ENCODE measurements at places on chromosomes 3 and 15. TPM values are rescaled to one million over a fixed set of nuclear protein-coding genes. Genes with fewer than 3 reads are reported as not detected.

DNA sequence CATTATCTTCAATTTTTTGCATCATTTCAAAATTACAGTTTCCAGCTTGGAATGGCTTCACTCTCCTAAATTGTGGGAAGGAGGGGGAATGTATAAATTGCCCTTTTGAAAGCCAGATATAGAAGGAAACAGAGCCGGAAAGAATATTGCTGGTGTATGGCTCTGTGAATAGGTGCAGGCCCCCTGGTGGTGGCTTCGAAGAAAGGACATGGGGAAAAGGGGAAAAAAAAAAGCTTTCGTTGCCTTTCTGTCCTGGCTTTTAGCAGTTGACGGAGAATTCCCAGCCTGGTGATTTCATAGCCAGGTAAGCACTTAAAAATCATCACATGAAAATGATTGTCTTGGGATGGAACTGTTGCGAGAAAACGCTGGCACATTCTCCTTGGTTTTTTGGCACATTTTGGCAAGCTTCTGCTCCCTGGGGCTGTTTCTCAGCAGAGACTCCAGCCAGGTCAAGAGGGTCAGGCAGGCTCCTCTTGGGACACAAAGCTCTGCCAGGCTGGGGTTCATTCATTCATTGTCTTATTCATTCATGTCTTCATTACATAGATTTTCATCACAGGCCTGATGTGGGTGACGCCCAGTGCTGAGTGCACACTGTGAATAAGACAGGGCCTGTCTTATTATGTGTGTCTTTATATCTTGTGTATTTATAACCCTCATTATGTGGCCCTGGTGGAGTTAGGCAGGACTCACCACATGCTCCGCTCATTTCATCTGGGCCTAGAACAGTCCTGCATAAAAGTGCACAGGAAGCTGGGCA is 300.0 kb upstream of the TPM1 start:
- DNase-seq: peak; percentile 80

The WDR72 gene
- 0.13 TPM for total RNA-seq

GRCh38 chr3:156293566-156293965 is 173.2 kb downstream of the KCNAB1 start:
- no peak for DNase-seq

DNA sequence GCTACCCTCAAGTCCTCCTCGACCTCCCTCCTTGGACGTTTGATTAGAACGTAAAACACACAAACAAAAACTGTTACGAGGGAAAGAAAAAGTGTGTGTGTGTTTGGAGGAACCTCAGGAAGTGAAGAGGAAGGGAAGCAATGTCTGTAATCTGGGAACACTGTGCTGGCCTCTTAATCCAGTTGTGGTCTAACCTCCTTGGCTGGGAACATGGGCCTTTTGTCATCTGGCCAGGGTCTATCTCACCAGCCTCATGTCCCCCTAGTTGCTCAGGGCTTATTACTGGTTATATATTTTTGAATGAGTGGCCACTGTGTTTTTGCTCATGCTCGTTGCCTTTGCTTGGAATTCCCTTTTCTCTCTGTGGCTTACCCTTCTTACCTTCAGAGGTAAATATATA is 89.0 kb upstream of the RASGRF1 start:
- no peak for DNase-seq

The CCK gene
- not detected for total RNA-seq

The CPA3 gene
- 2.1 TPM for total RNA-seq
